HuH-7.5 (cell line): ENCODE measurements at places on chromosomes 2 and 18.

- DNase-seq, result no peak
Observed at GRCh38 chr2:112825706-112826105, 10.9 kb downstream of the IL1B start.

DNA sequence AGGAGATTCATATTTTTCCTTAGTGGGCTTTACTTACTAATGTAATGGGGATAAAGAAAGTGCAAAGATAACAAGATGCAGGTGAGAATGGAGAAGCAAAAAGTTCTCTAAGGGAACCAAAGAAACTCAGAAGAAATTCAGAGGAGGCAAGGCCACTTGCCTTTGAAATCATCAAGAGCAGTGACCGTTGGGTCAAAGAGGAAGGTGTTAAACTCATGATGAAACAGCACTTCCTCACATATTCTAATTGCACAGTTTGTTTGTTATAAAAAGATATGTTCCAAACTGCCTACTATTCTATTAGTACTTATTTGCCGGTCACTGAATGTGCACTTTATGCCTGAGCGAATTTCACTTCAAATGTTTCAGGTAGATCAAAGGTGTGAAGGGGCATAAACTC, 975.1 kb downstream of the BCL11A start:
- DNase-seq, result no peak

- DNase-seq, result no peak
Observed at GRCh38 chr2:225893151-225893550, 493.6 kb downstream of the NYAP2 start.

GRCh38 chr18:57771193-57771592, 31.9 kb downstream of the ATP8B1 start:
- no peak for DNase-seq

DNA sequence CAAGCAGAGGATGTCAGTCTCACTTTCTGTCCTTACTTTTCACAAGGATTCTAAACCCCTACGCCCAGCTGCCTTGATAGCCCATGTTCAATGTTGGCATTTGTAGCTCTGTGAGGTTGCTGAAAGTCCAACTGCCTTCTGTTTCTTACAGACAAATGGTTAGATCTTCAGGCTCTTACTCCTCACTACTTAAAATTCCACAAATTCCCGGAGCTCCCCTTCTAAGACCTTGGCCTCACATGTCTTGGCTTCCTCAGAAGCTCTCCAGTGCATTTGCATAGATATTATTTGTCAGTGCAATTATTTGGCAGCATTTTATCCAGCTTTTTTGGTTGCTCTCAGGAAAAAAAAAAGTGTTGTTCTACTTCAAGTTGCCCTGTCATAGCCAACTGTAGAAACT, 453.7 kb upstream of the CELF4 start:
- DNase-seq, result no peak

DNA sequence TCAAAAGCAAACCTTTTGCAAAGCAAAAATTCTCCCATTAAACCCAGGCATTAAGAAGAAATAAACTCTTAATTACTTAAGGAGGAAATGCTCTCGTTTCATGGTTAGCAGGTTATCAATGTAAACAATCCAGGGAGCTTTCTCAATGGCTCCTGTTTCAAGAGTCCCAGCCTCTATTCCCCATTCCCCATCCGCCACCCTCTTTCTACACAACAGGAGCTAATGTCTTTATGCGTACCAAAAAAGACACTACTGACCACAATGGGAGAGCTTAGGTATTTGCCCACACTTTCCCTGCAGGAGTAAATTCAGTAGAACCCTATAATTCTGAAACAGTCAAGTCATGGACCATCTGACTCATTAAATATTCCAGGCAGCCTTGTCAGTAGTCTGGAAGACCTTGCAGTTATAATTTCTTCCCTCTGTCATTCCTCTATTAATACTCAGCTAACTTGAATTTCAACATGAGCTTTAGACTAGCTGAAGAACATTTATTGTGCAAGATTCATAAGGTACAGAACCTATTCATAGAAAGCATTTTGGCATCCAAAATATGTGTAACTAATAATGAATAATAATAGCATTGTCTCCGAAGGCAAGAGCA, 48.6 kb downstream of the SLC8A1 start:
- no peak for DNase-seq

GRCh38 chr2:217160103-217160743, 300.4 kb upstream of the TNP1 start:
- DNase-seq, result no peak

- no peak for DNase-seq
Observed at GRCh38 chr2:10688921-10689807, 611 bp downstream of the NOL10 start.

DNA sequence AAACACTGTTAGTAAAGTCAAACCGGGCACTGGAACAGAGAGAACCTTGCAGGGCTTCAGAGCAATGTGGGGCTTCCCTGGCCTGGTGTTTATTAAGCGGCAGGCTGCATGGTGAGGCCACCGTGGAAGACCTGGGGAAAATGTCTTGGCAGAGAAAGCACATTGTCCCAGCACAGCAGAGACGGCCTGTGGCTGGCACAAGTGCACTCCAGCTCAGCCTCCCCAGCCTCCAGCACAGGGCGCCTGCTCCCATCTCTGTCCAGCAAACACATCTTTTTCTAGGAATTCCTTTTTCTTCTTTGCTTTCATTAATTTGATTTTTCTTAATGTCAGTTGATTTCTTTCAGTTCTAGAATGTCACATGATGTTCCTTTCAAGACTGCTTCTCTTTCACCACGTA, 138.2 kb upstream of the NFATC1 start:
- DNase-seq, result no peak

DNA sequence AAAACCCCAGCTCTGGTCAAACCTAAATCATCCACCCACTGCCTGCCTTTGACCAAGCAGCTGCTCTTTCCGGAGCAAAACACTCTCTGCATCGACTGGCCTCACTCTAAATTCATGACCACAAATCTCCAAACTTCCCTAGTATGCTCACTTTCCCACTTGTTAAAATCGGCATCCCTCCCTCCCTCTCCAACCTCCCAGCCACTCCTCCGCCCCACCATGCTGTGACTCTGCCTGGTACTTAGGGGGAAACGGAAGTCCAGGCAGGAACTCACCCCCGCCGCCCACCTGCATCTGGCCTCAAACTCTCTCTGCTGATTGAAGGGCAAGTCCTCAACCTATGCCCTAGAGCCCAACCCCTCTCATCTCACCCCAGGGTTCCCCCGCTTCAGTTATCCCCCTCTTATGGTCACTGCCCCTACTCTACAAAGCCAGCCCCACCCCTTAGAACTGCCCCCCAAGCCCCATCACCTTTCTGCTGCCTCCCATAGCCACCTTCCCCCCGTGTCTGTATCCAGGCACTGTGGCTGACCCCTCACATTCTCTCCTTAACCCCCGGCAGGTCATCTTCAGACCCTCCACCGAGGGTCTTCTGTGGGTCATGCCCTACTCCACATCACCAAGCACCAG, 3.8 kb upstream of the ADRA2B start:
- no peak for DNase-seq

- no peak for DNase-seq
Observed at GRCh38 chr2:229689307-229689839, 25.0 kb downstream of the DNER start.
